ENCODE measurements at places on chromosomes 4 and X.

DNA sequence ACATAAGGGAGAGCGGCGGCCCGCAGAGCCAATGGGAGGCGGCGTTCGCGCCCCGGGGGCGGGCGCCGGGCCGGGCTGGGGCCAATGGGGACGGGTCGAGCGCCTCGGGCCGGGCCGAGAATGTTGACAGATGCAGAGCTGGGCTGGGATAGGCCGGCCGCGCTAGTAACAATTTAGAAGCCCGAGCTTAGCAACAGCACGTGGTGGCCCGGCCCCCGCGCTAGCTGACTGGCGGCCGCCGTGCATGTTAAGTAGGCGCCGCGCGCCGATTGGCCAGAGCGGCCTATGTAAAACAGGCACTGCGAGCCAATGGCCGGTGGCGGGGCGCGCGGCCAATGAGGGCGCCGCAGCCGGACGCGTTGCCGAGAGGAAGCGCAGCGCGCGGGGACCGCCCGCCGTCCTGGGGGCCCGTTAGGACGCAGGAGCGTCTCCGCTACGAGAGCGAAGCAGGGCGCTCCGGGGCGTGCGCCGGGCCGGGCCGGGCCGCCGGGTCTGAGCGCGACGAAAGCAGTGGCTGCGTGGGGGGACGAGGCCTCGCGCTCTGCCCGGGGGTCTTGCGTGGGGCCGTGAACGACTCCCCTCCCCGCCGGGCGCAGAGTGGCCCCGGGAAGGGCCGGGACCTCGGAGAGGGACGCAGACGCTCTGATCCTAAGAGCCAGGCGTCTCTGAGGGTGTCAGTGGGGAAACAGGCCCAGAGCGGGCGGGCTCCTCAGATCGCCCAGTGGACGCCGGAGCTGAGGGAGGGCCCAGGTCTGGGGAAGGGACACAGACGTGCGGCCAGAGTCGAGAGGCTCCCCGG, 435 bp upstream of the MXD4 start:
- DNase-seq = peak; percentile 93

- DNase-seq = no peak
These were observed 19.1 kb upstream of the FRYL start for GRCh38 chr4:48799157-48799556.

GRCh38 chr4:135050086-135050717, 848.6 kb upstream of the PABPC4L start:
- no peak for DNase-seq

GRCh38 chr4:138758876-138759553, 256.6 kb upstream of the NOCT start:
- DNase-seq = no peak

GRCh38 chr4:129113919-129114318, 18.0 kb downstream of the C4orf33 start:
- DNase-seq = no peak

- DNase-seq = no peak
These were observed 409.8 kb upstream of the GALNT7 start for GRCh38 chr4:172758586-172759340.
